ENCODE measurements at places on chromosomes 6 and 20. TPM values are rescaled to one million over a fixed set of nuclear protein-coding genes. Genes with fewer than 3 reads are reported as not detected.
A peak's percentile ranks its signal among the peaks of the same experiment; 100 is the strongest.

Gene POM121L2
- 0.13 TPM for total RNA-seq

- DNase-seq, result no peak
Measured at GRCh38 chr6:108684771-108685329, 124.1 kb downstream of the FOXO3 start.

GRCh38 chr6:114366899-114367298 is 24.1 kb upstream of the HS3ST5 start:
- no peak for DNase-seq

DNA sequence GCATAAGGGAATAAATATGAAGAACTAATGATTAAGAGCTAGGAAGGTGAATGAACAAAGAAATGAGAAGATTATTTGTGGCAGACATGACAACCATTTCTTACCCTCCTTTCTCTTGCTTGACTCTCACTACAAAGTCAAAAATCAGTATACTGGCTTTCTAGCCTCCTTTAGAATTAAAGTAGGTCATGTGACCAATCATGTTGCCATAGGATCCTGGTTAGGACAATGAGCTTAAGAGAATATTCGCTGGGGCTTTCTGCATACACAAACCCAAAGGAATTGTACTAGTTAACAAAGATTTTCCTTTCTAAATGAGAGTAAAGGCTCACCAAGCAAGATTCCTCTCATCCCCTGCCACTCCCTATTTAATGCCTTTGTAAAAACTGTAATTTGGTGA is 76.0 kb upstream of the ID4 start:
- no peak for DNase-seq

Gene PHF10
- total RNA-seq, result 39.6 TPM

Gene SLC22A1
- total RNA-seq, result 2.3 TPM

GRCh38 chr20:61980647-61981583 is 84.8 kb downstream of the TAF4 start:
- DNase-seq, result no peak

DNA sequence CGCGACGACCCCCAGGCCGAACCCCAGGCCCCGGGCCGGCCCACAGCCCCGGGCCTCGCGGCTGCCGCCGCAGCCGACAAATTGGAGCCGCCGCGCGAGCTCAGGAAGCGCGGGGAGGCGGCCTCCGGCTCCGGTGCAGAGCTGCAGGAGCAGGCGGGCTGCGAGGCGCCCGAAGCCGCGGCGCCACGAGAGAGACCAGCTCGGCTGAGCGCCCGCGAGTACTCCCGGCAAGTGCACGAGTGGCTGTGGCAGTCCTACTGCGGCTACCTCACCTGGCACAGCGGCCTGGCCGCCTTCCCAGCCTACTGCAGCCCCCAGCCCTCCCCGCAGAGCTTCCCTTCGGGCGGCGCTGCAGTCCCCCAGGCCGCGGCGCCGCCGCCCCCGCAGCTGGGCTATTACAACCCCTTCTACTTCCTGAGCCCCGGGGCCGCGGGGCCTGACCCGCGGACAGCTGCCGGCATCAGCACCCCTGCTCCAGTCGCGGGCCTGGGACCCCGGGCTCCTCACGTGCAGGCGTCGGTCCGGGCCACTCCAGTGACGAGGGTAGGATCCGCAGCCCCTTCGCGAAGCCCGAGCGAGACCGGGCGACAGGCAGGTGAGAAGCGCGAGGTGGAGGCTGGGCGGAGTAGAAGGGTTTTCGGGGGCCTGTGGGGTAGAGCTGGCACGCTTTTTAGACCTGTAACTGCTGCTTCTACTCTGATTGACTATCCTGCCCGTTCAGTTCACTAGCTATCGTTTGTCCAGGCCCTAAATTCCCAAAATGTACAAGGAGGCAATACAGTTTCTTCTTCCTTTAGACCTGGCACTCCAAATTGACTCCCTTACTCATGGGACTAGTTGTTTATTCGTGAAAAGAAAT is 654 bp downstream of the FAM8A1 start:
- DNase-seq, result peak; percentile 54

- no peak for DNase-seq
Measured at GRCh38 chr6:133697666-133698065, 191.2 kb upstream of the TCF21 start.

Gene RFX6
- total RNA-seq, result 1.6 TPM

GRCh38 chr6:19356692-19357091 is 480.5 kb upstream of the ID4 start:
- no peak for DNase-seq

- no peak for DNase-seq
Measured at GRCh38 chr6:2460216-2460745, 214.9 kb upstream of the GMDS start.

GRCh38 chr6:31581434-31582229 is 592 bp downstream of the LTB start:
- DNase-seq, result no peak

Gene FRK
- 27.1 TPM for total RNA-seq

GRCh38 chr20:33569802-33570391 is 80.0 kb downstream of the CBFA2T2 start:
- no peak for DNase-seq

DNA sequence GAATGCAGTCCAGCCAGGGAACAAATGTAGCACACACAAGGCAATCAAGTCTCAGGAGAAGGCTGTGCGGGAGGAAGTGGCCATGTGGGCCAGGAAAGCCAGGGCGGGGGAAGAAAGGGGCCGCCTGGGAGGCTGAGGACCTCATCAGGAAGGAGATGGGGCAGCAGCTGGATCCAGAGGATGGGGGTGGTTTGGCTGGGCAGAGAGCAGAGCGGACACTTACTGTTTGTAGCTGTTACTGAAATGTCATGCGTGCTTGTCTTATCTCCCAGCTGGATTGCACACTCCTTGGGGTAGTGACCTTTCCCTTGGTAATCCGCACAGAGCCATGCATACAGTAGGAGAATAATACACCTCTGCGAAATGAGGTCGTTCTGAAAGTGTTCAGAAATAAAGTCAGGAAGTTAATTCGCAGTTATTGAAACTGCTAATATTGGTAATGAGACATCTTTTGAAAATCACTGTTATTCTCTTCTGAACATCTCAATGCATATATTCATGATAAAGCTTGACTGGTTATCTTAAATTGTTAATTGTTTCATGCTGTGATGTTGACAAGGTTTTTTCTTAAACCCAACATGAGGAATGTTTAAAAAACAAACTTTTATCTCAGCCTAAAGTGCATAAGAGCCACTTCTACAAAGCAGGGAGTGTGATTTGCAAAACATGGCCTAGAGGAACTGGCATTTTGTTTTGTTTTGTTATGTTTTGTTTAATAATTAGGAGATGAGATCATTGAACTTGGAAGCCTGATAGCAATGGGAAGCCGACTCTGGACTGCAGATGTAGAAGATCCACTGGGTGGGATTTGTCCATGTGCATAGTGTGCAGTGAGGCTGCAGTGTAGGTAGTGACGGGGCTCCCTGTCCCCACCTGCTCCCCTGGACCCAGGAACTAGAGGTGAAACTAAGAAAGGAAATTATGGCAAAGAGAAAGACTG is 18.0 kb upstream of the MAP3K4 start:
- DNase-seq, result peak; percentile 23

DNA sequence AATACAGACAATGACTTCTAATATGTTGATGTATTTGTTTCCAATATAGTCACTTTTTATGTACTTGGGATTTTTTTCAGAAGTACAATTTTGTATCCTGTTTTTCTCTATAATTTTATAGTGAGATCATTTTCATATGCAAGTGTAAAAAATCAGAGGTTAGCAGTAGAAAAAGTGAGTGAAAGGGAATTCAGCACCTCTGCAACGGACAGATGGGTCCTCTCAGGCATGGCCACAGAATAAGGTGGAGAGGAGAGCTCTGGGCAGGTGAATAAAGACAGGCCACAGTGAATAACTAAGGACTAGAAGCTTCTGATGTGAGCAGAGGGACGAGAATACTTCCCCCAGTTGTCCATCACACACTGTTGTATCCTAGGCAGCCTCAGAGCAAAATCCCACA is 210.1 kb upstream of the CNR1 start:
- no peak for DNase-seq

- DNase-seq, result no peak
Measured at GRCh38 chr6:44594481-44594880, 207.0 kb downstream of the CDC5L start.

DNA sequence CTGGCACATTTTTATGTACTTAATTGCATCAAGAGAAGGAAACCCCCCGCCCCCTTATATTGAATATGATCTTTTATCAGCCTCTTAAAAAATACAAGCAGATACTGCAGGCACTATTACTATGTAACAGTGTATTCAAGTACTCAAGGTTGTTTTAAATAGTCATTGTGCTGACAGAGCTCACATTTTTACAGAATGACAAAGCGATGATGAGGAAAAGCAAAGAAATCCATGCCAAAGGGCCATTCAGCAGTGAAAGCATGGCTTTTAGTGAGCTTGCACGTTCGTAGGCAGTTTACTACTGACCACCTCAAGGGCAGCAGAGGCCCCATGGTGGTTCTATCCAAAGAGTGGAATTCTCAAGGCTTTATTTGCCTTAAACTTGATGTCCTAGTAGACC is 146.8 kb downstream of the RPS12 start:
- no peak for DNase-seq

DNA sequence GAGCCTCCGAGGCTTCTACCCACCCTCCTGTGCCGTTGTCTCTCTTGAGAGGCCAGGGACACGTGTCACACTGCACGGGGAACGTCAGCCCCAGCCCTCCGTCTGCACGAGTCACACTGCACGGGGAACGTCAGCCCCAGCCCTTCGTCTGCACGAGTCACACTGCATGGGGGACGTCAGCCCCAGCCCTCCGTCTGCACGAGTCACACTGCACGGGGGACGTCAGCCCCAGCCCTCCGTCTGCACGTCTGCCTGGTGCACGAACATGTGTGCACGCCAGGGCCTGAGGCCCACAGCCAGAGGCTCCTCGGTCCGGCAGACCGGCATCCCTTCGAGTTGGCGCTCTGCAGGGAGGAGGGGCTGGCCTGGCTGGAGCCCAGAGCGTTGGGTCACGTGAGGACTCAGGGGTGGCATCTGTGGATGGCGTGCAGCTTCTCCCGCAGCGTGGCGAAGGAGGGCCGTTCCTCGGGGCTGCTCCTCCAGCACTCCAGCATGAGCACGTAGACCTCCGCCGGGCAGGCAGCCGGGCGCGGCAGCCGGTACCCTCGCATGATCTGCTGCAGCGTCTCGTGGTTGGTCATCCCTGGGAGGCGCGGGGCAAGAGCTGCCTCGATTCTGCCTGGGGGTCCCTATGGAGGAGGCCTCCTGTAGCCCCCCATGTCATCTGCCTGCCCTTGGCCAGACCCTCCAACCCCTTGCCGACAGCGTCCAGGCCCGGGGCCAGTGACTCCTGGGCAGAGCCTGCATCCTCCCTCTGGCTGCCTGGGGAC is 3.4 kb upstream of the PTK6 start:
- no peak for DNase-seq

GRCh38 chr6:168320634-168321033 is 1.1 kb upstream of the DACT2 start:
- DNase-seq, result no peak

- DNase-seq, result no peak
Measured at GRCh38 chr6:19805129-19805481, 32.1 kb upstream of the ID4 start.

DNA sequence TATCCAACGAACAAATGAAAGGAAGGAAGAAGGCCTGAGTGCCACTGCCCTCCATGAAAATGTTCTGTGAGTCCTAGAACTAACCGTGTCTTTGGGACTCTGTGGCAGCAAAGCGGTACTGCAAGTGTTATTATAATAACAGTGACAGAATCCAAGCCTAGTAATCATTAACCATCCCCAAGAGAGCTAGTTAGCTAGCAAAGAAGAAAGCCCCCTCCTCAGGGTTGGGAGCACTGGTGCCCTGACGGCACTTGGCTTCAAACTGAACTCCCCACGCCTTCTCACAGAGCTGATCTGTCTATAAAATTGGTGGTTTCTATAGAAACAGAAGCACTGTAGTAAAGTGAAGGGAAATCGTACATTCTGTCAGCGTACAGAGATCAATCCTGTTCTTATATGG is 239.8 kb downstream of the PTPRT start:
- no peak for DNase-seq

DNA sequence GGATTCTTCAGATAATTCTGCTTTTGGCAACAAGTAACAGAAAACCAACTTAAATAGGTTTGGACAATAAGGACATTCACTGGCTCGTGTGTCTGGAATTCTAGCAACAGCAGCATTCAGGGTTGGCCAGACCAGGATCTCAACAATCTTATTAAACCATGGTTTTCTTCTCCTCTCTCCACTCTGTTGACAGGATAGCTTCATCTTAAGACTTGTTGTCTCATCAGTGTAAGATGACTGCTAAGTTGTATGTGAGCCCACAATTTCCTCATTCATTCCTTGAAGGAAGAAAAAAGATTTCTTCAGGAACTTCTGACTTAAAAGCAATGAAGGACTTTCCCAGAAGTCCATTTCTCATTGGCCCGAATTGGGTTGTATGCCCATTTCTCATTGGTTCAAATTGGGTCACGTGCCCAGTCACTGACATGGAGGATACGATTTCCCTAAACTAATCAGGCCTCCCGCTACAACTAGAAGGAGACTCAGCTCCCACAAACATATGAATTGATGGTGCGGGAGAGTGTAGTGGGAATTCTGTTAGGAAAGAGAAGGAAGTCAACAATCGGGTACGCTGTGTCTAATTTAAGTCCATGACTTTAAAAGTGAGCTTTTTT is 83.7 kb downstream of the SLC22A3 start:
- DNase-seq, result no peak

DNA sequence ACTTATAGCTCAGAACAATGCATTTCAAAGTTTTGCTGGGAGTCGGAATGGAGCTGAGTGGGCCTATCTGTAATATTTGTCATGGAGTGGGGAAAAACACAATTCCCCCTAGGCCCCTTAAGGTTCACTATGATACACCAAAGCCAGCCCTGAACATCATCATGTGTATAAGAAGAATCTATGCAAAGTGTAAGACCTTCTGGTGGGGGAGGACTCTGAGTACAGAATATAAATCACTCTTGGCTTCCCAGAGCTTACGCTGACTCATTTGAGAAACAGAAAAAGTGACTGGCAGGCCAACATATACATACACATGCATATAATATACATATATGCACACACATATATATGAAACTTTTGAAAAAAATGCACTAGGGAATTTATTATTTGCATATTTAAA is 54.1 kb upstream of the UBR2 start:
- no peak for DNase-seq

- DNase-seq, result no peak
Measured at GRCh38 chr20:43238266-43238665, 48.6 kb upstream of the PTPRT start.

DNA sequence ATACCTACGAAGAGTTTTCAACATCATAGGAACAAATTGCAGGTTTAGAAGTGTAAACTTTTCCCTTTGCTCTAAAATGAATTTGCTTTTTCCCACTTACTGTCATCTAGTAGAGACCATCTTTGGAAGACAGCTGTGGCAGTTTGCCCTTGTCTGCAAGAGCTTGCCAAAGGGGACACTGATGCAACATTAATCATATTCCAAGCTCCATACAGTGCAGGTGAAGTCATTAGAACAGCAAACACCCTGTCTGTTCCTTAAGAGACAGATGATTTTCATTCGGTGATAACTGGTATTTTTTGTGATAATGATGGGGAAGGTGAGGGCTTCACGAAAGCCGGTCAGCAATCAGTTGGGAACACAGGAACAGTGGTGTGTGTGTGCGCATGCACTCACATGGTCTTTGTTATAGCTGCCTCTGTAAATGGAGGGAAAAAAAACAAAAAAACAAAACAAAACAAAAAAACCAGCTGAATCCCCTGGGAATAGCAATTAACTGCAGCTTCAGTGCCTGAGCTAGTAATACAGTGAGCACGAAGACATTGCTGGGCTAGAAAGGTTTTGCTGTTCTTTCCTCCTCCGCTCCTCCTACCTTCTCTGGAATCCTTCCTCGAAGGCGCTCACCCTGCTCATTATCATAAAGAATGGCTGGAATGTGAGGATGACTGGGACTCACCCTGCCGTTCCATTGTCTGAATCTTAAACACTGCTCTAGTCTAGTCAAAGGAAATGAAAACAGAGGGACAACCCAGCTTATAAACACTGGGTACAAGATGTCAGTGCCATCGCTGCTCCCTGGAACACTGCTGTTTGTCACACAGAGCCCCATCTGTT is 35.2 kb upstream of the KIF13A start:
- DNase-seq, result no peak
